NCI-H69 (cell line): ENCODE measurements at places on chromosomes 2 and 18.
A peak's percentile ranks its signal among the peaks of the same experiment; 100 is the strongest.

GRCh38 chr2:200966770-200967169 lies 3.3 kb upstream of the ORC2 start:
- peak; percentile 10 for DNase-seq

- no peak for DNase-seq
Measured at GRCh38 chr2:6538607-6539006, 327.1 kb downstream of the CMPK2 start.

GRCh38 chr2:86054535-86055082 lies 51.1 kb downstream of the POLR1A start:
- no peak for DNase-seq

DNA sequence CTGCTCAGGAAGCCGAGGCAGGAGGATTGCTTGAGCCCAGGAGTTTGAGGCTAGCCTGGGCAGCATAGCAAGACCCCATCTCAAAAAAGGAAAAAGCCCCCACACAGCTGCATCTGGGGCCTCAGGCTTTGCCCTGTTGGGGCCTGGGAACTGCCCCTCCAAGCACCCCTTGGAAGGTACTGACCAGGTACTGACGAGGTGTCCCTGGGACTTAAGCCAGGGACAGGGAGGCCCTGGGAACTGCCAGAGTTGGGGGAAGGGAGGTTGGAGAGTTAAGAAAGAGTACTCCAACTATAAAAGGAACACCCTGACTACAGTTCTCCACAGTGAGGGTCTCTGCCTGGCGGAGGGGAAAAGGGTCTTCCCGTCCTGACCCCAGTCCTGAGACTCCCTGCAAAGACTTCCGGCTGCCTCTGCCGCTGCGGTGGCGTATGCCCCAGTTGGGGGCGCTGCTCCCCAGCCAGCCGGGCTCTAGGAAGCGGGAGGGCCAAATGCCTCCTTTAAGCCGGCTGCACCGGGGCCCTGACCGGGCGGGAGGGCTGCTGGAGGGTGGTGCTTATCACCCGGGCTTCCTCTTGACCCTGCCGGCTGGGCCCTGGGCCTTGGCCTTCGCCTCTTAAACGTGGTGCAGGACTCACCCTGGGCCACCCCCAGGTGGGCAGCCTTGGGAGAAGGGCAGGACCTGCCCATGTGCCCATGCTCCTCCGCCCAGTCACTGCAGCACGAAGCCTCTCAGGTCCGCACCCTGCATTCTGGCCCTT lies 12.8 kb downstream of the SLC30A3 start:
- DNase-seq, result peak; percentile 51
